SJCRH30 (cell line): ENCODE measurements at places on chromosomes 1 and 21. TPM values are rescaled to one million over a fixed set of nuclear protein-coding genes. Genes with fewer than 3 reads are reported as not detected.

Gene TFF2
- total RNA-seq: not detected in 2 replicates

Gene HPCA
- total RNA-seq: not detected in 2 replicates

- no peak for DNase-seq
- H3K27ac ChIP-seq: no peak overlapping the region
Observed at GRCh38 chr1:153310526-153310925, 2.2 kb downstream of the PGLYRP3 start.

DNA sequence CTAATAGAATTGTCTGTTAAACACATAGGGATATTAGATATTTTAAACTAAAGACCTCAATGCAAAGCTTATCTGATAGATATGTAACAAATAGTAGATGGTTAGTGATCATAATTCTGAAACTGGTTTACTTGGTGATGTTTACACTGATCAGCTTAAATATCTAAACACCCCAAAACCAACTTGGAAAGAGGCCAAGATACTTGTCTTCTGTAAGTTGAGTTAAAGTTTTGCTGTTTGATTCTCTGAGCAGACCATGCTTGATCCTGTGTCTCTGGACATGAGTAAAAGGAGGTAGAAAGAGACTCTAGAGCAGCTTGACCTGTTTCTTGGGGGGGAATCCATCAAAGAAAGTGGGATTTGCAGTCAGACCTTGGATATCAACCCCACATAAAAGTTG, 107.5 kb downstream of the NEK7 start:
- H3K27me3 ChIP-seq: no peaks in the 10 kb centered on the region
- no peak for DNase-seq
- no peaks in the 10 kb centered on the region for H3K4me1 ChIP-seq

DNA sequence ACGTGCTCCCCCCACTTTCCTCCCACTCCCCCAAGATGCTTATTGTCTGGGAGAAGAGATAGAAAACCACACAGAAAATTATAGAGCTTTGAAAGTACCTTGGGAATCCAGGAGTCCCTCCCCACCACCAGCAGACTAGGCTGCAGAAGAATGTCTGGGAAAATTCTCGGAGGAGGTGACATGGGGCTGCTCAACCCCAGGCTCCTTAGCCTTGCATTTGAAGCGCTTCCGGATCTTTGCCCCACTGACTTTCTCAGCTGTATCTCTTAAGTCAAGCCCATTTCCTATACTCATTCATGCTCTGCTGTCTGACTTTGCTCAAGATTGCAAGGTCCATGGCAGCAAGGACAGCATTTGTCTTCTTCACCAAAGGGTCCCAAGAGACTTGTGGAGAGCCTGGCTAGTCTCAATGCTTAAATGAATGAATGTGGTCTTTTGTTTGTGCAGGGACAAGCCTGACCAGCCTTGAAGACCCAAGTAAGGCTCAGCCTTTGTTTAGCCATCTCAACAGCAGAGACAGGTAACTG, 38.0 kb downstream of the DNTTIP2 start:
- no peak overlapping the region for H3K4me3 ChIP-seq
- H3K27ac ChIP-seq: no peak overlapping the region
- H3K27me3 ChIP-seq: no peaks in the 10 kb centered on the region
- DNase-seq: no peak

DNA sequence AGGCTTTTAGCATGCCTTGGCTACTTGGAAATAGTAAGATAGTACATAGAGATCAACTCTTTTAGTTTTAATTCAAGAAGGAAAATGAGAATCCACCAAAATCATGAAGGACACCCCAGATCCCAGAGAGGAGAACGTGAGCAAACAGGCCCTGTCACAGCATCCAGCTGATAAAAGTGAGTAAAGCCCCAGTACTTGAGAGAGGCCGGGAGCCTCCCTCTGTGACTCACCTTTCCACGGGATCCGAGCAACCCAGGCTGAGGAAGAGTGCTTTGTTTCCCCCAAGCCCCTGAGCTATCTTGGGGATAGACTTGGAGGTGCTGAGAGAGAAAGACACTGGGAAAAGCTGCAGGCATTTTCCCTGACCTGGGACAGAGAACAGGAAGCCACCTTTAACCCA, 238.6 kb downstream of the DUSP10 start:
- DNase-seq: no peak
- H3K4me3 ChIP-seq: no peak overlapping the region
- no peaks in the 10 kb centered on the region for H3K36me3 ChIP-seq
- H3K4me1 ChIP-seq: no peaks in the 10 kb centered on the region
- no peak overlapping the region for H3K27ac ChIP-seq
